Activated T-cell treated with anti-CD3 and anti-CD28 coated beads for 48 hours (primary cell): ENCODE measurements at places on chromosomes 5 and 9.

DNA sequence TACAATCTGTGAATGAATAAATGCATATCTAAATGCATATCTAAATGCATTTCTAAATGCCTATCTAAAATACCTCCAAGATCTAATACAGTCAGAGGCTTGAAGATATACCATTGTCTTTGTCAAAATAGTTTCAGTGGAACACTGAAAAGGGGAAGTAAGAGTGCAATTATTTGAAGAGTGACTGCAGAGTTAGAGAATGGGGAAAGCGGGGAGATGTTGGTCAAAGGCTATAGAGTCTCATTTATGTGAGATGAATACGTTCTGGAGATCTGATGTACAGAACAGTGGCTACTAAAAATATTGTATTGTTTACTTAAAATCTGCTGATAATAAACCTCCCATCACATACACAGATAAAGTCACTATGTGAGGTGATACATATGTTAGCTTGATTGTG, 1126.2 kb upstream of the CDH9 start:
- DNase-seq = no peak

GRCh38 chr9:133661846-133662540, 25.8 kb downstream of the DBH start:
- DNase-seq = no peak

DNA sequence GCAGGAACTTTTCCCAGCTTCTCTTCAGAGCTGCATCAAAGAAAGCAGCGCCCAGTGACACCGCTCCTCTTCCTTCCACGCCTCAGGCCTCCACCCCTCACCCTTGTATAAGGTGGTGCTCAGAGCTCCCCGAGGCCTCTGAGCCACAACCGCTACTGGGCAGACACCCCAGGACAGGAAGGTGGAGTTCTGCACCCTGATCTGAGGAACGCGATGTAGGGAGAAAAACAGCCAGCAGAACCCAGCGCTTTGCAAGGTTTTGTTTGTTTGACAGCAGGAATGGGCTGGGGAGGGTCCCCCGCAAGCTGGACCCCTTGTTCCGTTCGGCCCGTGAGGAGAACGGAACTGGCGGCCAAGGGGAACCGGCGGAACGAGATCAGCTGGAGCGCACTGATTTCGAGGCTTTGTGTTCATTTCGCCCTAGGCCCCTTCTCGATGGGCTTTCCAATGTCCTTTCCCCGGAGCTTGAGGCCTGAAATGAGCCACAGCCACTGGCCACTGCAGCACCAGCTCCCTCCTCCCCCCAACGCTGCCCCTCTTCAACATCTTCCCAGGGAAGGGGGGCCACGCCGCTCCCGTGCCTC, 4.1 kb downstream of the EDF1 start:
- DNase-seq = no peak

DNA sequence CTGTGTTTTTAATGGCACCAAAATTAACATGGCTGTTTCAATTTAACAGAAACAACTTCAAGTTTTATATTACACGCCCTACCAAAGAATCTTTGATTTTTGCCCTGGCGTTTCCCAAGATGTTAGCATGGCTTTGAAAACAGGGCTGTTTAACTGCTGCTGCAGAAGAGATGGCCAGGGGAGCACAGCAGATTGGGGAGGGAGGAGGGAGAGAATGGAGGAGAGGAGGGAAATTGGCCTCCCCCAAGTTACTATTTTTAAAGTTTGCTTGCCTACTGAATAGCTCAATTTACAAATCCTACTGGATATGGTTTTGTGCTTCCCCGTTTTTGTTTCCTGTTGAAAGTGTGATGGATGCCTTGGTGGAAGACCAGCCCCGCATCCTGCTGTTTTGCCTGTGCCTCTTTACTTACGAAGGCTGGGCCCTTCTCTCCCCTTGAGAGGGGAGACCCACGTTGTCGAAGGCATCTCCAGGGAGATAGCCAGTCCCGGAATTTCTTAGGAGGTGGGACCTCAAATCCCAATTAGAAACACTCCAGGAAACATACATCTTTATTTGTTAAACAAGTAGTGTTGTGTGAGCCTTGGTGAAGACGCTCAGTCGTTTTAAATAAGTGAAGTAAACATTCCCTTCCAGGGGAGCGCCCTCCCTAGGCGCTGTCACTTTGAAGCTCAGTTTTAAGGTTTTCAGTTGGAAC, 98.6 kb downstream of the AOPEP start:
- no peak for DNase-seq

DNA sequence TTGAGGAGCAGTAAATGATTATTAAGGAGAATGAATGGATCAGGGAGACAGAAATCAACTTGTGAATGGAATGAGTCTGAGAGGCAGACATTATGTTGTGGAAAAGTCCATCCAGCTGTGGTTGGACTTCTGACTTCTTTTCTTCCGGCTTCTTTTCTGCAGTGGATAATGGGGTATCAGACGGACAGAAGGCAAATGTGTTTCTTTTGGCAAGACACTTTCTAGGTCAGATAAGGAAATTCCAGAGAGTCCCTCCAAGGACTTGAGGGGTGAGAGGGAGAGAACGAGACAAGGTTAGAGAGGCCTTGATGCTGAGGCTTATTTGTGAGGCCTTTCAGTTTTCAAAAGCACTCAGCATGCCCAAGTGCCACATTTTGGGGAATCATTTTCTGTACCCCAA, 17.1 kb upstream of the GRHPR start:
- no peak for DNase-seq

GRCh38 chr9:112884101-112884500, 6.6 kb downstream of the SLC46A2 start:
- DNase-seq = no peak

- no peak for DNase-seq
Measured at GRCh38 chr5:53276825-53277224, 167.3 kb upstream of the MOCS2 start.

DNA sequence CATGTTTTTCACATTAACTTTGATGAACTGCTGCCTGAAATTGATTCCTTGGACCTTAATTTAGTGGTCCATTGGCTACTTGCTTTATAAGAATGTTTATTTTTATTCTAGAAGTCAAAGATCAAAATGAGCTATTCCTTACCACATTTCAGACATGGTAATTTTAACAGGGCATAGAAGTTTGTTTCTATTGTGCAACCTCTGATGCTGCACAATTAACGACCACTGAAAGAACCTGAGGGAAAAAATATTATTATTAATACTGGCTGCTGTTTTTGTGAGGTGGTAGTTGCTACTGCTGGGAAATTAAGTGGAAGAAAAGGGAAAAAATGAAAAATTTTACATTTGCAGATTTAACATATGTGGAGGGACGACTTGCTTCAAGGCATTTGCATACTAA, 37.9 kb upstream of the RAB3C start:
- no peak for DNase-seq

GRCh38 chr5:129724222-129724621, 23.7 kb upstream of the MINAR2 start:
- no peak for DNase-seq

DNA sequence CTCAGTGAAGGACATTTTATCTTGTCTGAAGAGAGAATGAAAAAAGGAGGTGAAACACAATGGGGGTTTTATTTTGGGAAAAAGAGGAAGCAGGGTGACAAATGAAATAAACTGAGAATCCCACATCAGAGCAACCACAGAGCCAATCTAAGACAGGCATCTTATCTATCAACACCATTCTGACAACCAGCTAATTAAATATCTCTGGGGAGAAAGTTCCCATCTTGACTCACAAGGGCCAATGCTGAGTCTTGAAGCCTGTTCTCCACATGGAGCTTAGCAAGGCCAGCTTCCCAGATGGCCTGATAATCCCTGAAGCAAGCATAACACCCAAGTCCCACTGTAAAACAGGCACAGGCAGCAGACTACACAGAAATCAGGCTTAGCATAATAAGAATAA, 30.4 kb downstream of the DPYSL3 start:
- no peak for DNase-seq

GRCh38 chr5:44809215-44809955, 638 bp downstream of the MRPS30 start:
- peak; percentile 34 for DNase-seq

- DNase-seq = peak; percentile 45
Measured at GRCh38 chr5:139636207-139636792, 11.8 kb upstream of the CXXC5 start.

DNA sequence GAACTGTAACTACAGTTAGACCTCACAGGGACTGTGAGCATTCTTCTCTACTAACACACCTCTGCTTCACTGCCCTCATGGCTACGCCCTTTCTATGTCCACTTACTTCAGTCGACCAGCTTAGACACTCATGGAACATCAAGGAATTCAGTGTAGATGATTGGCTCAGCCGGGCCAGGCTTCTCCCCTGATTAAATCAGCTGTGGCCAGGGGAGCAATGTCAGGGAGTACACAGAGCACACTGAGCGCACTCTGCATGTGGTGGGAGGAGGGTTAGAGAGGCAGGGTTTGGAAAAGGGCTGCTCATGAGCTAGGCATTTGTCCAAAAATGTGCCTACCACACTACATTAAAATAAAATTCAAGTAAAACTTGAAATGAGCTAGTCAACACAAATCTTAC, 400.5 kb downstream of the ARRDC3 start:
- no peak for DNase-seq
